ENCODE measurements at places on chromosomes 1 and 21.

DNA sequence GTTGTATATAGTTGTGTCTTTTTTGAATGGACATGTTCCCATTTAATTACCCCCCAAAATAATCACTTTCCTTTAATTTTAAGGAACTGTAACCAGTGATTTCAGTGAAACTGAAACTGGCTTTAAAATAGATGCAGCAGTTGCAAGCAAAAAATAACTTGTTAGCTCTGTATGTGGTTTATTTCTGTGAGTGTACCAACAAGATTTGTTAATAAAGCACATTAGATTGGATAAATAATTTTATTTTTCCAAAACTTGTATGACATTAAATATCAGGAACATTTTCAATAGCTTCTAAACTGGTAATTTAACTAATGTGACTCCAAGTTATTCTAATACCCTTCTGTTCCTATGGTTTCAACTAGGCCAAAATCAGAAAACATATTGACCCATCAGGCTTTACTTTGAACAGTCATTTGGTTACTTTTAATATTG, 184.3 kb upstream of the CACYBP start:
- DNase-seq: no peak

DNA sequence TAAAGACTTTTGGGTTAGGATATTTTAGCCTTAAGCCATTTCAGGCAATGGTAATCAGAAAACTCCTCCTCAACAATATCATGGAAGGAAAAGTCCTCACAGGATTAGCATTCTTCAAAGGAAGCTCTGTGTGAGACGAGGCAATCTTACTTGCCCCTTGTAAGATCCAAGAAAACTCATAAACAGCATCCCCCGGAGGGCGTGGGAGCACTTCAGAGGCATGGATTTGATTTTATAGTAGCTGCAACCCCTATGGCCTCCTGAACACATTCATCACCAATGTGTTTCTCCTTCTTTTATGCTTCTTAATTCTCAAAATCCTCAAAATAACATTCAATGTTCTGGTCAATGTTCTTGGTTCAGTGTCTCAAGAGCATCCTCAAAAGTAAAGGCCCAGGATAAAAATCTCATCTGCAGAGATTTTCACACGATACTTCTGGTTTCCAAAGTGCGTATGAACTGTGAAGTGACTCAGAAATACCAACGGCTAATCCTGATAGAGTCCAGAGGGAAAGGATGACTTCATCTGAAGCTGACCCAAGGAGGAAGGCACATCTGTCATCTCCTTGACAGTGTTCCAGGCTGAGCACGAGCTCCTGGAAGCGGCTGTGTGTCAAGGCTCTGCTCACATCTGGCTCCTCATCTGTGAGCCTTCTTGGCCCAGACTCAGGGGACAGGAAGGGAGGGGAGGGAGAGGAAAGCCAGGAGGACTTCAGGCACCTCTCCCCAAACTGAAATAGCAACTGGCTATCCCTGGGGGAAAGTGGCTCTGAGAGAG, 49.3 kb upstream of the PSEN2 start:
- no peak for DNase-seq

- DNase-seq: no peak
Measured at GRCh38 chr1:90134175-90134955, 139.5 kb downstream of the ZNF326 start.

- no peak for DNase-seq
Measured at GRCh38 chr1:212944229-212944901, 6.0 kb upstream of the VASH2 start.

DNA sequence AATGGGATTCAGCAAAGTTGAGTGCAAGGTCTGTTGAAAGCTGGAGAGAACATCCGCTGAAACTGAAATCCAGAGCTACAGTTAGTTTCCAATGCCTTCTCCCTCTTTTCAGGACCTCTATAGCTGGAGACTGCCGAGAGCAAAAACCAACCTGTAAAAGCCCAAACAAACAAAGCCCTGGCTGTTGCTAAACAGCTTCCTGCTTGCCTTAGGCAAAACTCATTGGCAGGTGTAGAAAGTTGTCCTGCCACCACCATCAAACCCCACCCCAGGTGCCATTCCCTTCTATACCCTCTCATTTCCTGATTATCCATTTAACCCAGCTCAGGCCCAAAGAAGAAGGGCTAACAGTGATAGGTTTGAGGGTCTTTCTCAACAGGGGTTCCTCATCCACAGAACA, 24.7 kb downstream of the SCYL3 start:
- no peak for DNase-seq

DNA sequence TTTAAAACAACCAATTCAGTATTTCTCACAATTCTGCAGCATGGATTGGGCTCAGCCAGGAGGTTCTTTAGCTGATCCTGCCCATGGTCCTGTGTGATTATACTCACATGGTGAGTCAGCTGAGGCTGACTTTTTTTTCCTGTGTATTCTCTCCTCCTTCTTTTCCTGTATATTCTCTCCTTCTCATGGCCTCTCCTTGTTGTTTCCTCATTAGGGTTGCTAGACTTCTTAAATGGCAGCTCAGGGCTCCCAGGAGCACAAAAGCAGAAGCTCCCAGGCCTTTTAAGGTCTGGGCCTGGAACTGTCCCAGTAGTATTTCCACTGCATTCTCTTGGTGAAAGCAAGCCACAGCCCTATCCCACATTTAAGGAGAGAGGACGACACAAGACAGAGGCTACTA, 26.8 kb downstream of the VANGL1 start:
- no peak for DNase-seq

DNA sequence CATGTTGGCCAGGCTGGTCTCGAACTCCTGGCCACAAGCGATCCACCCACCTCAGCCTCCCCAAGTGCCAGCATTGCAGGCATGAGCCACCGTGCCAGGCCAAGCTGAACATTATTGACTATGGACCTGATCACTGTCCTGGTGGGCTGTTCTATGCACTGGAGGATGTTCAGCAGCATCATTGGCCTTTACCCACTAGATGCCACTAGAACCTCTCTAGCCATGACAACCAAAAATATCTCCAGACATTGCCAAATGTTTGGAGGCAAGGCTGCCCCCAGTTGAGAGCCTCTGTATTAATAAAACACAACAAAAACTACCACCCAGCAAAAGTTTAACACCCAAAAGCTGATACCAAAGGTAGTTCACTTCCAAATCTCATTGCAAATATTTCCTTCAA, 110.8 kb upstream of the SOD1 start:
- DNase-seq: no peak

DNA sequence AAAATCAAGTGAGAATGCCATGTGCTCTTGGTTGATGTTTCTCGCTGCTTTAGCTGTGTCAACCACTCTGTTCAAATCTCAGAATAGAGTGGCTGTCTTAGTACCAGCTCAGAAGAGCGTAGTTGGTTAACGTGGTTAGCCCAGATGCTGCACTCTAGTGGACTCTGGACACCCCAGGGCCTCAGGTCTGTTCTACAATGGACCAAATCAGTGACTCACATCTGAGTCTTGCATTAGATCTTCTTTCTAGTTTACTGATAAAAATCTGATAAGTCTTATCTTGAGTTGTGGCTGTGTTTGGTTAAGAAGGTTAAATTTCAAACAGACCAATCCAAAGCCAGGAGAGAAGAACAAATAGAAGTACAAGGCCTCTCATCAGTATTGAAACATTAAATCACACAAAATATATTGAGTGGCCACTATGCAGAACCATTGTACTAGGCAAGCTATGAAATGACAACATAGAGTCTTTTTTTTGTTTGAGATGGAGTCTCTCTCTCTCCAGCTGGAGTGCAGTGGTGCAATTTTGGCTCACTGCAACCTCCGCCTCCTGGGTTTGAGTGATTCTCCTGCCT, 104.1 kb downstream of the NR5A2 start:
- no peak for DNase-seq

GRCh38 chr21:28663111-28663693, 329.5 kb downstream of the LTN1 start:
- DNase-seq: no peak

DNA sequence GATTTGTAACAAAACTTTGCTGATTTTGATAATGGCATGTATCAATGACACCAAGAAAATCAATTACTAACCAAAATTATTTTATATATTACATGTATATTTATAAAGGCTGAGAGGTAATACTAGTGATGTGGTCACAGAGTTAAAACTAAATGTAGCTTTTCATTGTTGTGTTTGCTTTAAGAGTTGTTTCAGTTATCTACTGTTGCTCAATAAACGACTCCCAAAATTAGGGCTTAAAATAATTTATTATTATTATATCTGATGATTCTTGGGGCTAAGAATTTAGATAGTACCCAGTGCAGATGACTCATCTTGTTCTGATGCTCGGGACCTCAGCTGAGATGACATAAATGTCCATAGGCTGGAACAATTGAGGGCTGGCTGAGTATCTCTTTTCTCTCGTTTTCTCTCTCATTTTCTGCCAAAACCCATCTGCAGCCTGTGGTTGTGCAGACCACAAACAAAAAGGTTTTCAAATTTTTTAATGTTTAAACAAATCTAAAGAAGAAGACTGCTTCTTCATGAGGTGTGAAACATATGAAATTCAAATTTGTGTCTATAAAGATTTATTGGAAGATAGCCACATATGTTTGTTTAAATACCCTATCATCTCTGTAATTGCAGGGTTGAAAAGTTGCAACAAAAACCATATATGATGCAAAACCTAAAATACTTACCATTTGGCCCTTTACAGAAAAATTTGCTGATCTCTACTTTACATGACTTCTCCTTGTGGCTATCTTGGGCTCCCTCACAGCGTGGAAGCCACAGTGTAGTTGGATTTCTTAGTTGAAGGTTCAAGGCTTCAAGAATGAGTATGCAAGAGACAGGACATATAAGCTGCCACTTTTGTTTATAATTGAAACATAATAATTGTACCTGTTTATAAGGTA, 14.8 kb upstream of the PTPRC start:
- DNase-seq: no peak

GRCh38 chr21:33433425-33434114, 30.4 kb downstream of the IFNGR2 start:
- no peak for DNase-seq

GRCh38 chr1:113977906-113978305, 1.4 kb upstream of the OLFML3 start:
- no peak for DNase-seq

GRCh38 chr1:78715181-78715661, 65.6 kb downstream of the IFI44 start:
- no peak for DNase-seq

Measured in activated naive CD4-positive, alpha-beta T cell (primary cell).